ENCODE measurements at places on chromosomes 5 and 9. TPM values are rescaled to one million over a fixed set of nuclear protein-coding genes. Genes with fewer than 3 reads are reported as not detected.

The CTXN3 gene
- not detected for total RNA-seq

The PDE8B gene
- not detected for total RNA-seq

The HTR4 gene
- total RNA-seq: not detected

The STPG3 gene
- total RNA-seq: not detected

The ANXA2R gene
- 2.7 TPM for total RNA-seq

The BARHL1 gene
- not detected for total RNA-seq

The PCDHA12 gene
- not detected for total RNA-seq

The KIF4B gene
- not detected for total RNA-seq

The SLC36A3 gene
- total RNA-seq: not detected

The IFNA10 gene
- total RNA-seq: not detected

The CEP120 gene
- total RNA-seq: 11.0 TPM

The C8G gene
- total RNA-seq: not detected

The MARCOL gene
- not detected for total RNA-seq

The PTPRD gene
- 18.4 TPM for total RNA-seq

The SLC34A1 gene
- not detected for total RNA-seq

The CCL28 gene
- total RNA-seq: 1.4 TPM

The PRDM9 gene
- not detected for total RNA-seq

The EGR1 gene
- total RNA-seq: 0.73 TPM

The MYORG gene
- 0.73 TPM for total RNA-seq

The RAI14 gene
- 173 TPM for total RNA-seq

The TMEM174 gene
- not detected for total RNA-seq

The DAP gene
- total RNA-seq: 24.6 TPM

The DIRAS2 gene
- not detected for total RNA-seq

The PCDHGB1 gene
- total RNA-seq: 0.73 TPM

The GAPT gene
- not detected for total RNA-seq

The ANKRD20A1 gene
- total RNA-seq: not detected

The GPR150 gene
- total RNA-seq: 0.20 TPM

The LCN2 gene
- total RNA-seq: not detected

The TRIM32 gene
- 20.6 TPM for total RNA-seq

The IFNA2 gene
- not detected for total RNA-seq

The SPATA9 gene
- total RNA-seq: not detected

The RHOBTB3 gene
- 71.9 TPM for total RNA-seq

The PAX5 gene
- not detected for total RNA-seq

The ALDOB gene
- total RNA-seq: not detected

The OSMR gene
- total RNA-seq: 108 TPM

The IL17B gene
- total RNA-seq: not detected

The RAD17 gene
- total RNA-seq: 16.8 TPM

The FAM200C gene
- 3.9 TPM for total RNA-seq

The PCDHB11 gene
- total RNA-seq: 0.37 TPM

The GABBR2 gene
- total RNA-seq: under 0.01 TPM

Data from subcutaneous preadipocyte (primary cell).